ENCODE measurements at places on chromosomes 16 and 17.
A peak's percentile ranks its signal among the peaks of the same experiment; 100 is the strongest.

DNA sequence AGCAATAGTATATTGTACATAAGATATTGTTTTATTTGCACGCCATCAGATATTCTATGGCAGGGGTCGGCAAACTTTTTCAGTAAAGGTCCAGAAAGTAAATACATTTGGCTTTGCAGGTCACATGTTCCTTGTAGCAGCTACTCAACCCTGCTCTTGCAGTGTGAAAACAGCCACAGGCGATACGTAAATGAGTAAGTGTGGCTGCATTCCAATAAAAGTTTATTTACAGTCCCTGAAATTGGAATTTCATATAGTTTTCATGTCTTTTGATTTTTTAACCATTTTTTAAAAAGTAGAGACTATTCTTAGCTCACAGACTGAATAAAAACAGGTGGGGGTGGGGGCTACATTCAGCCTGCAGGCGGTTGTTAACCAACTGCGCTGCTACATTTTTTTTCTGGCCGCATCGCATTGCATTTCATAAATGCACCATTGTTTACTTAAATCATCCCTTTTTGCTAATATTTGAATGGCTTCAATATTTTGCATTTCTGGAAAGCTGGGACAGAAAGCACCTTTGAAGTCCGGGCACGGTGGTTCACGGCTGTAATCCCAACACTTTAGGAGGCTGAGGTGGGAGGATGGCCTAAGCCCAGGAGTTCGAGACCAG is 50.5 kb upstream of the HAPSTR1 start:
- no peak overlapping the region for H3K4me3 ChIP-seq
- DNase-seq, result no peak
- H3K36me3 ChIP-seq, result peaks cover 2% of the 10 kb centered on the region
- no peak overlapping the region for H3K27ac ChIP-seq
- no peaks in the 10 kb centered on the region for H3K27me3 ChIP-seq
- H3K4me1 ChIP-seq, result no peaks in the 10 kb centered on the region

- no peak overlapping the region for H3K27ac ChIP-seq
- H3K4me3 ChIP-seq, result no peak overlapping the region
- no peaks in the 10 kb centered on the region for H3K27me3 ChIP-seq
- DNase-seq, result no peak
- 0 out of 2 replicates have a peak, but pooled peaks cover 2% of the 10 kb centered on the region for H3K4me1 ChIP-seq
- peaks cover 6% of the 10 kb centered on the region for H3K36me3 ChIP-seq
These were observed 9.0 kb upstream of the MRPL38 start for GRCh38 chr17:75913537-75914210.

DNA sequence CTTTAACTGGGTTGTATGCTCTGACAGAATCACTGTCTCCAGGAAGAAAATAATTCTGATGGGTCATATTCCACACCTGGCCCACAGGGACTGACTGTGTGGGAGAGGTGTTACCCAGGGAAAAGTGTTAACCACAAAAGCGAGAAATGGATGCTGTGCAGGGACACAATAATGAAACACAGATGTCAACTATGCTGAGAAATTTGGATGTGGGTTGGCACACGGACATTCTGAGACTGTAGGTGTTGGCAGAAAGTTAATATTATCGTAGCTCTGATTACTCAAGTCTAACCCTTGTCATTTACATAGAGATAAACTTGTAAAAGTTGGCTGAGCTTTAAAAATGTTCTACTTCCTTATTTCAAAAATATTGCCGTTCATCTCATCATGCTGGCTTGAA is 19.6 kb downstream of the TMC5 start:
- H3K27ac ChIP-seq, result no peak overlapping the region
- no peaks in the 10 kb centered on the region for H3K36me3 ChIP-seq
- H3K4me3 ChIP-seq, result no peak overlapping the region

DNA sequence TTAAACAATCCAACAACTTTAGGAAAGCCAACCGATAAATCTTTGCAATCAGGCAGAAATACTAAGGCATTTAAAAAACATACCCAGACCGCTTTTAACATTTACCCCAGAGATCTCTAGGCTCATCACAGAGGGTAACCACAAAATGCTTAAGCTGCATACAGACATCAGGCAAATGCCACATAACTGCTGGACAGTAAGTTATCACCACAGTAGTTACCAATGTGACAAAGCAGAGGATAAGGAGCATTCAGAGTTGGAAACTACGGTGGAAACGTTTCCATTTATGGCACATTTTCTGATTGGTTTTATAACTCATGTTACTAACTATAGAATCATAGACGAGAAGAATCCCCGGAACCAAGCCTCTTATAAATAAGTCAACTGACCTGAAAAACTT is 77.5 kb downstream of the KANSL1 start:
- H3K4me3 ChIP-seq, result no peak overlapping the region
- DNase-seq, result no peak
- H3K4me1 ChIP-seq, result peaks cover 78% of the 10 kb centered on the region
- no peaks in the 10 kb centered on the region for H3K36me3 ChIP-seq
- H3K27me3 ChIP-seq, result no peaks in the 10 kb centered on the region
- peak overlapping the region; percentile 39 for H3K27ac ChIP-seq

GRCh38 chr17:35743626-35744328 is 9.3 kb downstream of the GAS2L2 start:
- peaks cover 56% of the 10 kb centered on the region for H3K27me3 ChIP-seq
- peaks cover 6% of the 10 kb centered on the region for H3K4me1 ChIP-seq
- no peak overlapping the region for H3K4me3 ChIP-seq
- no peak overlapping the region for H3K27ac ChIP-seq
- H3K36me3 ChIP-seq, result peaks cover 8% of the 10 kb centered on the region

- H3K27ac ChIP-seq, result no peak overlapping the region
- peaks cover 2% of the 10 kb centered on the region for H3K4me1 ChIP-seq
- no peaks in the 10 kb centered on the region for H3K36me3 ChIP-seq
- no peaks in the 10 kb centered on the region for H3K27me3 ChIP-seq
- H3K4me3 ChIP-seq, result no peak overlapping the region
These were observed 115.8 kb downstream of the OR1D5 start for GRCh38 chr17:2947588-2947950.

- H3K27ac ChIP-seq, result no peak overlapping the region
- H3K27me3 ChIP-seq, result no peaks in the 10 kb centered on the region
- no peak overlapping the region for H3K4me3 ChIP-seq
These were observed 264.5 kb downstream of the GRIN2A start for GRCh38 chr16:9917691-9918090.

- peaks cover 50% of the 10 kb centered on the region for H3K27me3 ChIP-seq
- DNase-seq, result no peak
- peaks cover 10% of the 10 kb centered on the region for H3K4me1 ChIP-seq
These were observed 159.1 kb downstream of the PRKCA start for GRCh38 chr17:66461343-66461995.
